ENCODE measurements at places on chromosomes 5 and 9. TPM values are rescaled to one million over a fixed set of nuclear protein-coding genes. Genes with fewer than 3 reads are reported as not detected.

DNA sequence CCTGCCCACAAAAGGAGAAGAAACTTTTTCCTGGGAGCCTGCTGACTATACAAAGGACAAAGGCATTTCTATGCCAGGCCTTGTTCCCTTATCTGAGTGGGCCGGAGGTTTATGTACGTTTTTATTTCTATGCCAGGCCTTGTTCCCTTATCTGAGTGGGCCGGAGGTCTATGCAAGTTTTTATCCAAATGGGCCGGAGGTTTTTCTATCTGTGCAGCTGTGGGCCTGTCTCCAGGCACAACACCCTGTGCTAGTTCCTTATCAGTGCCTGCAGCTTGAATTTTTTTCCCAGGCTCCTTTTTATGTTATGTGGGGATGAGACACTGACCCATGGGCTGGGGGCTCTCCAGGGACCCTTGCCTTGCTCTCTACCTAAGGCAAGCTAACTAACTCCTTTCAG is 5.5 kb downstream of the SLC25A2 start:
- peaks cover 76% of the 10 kb centered on the region for H3K36me3 ChIP-seq
- no peak overlapping the region for H3K4me3 ChIP-seq
- H3K4me1 ChIP-seq, result no peaks in the 10 kb centered on the region

GRCh38 chr9:35682051-35682450 is 7.7 kb downstream of the TPM2 start:
- no peak overlapping the region for H3K4me3 ChIP-seq
- DNase-seq, result peak; percentile 45
- peaks cover 15% of the 10 kb centered on the region for H3K4me1 ChIP-seq
- no peaks in the 10 kb centered on the region for H3K27me3 ChIP-seq
- no peaks in the 10 kb centered on the region for H3K36me3 ChIP-seq

DNA sequence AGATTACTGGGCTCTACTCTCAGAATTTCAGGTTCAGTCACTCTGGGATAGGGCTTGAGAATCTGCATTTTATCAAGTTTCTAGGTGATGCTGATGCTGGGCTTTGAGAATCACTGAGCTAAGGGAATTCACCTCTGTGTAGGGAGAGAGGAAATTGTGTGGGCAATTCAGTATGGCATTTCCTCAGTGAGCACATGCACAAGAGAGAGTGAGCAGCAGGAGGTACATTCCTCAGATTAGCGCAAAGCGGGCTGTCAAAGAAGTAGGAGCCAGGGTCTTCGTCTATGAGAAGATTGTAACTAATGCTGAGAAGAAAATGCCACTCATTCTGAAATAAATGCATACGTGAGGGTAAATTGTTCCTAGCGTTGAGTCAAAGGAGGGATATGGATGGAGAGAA is 175.9 kb downstream of the KIF4B start:
- H3K27me3 ChIP-seq, result no peaks in the 10 kb centered on the region
- H3K4me1 ChIP-seq, result no peaks in the 10 kb centered on the region
- DNase-seq, result no peak
- no peak overlapping the region for H3K27ac ChIP-seq
- no peaks in the 10 kb centered on the region for H3K36me3 ChIP-seq
- no peak overlapping the region for H3K4me3 ChIP-seq

DNA sequence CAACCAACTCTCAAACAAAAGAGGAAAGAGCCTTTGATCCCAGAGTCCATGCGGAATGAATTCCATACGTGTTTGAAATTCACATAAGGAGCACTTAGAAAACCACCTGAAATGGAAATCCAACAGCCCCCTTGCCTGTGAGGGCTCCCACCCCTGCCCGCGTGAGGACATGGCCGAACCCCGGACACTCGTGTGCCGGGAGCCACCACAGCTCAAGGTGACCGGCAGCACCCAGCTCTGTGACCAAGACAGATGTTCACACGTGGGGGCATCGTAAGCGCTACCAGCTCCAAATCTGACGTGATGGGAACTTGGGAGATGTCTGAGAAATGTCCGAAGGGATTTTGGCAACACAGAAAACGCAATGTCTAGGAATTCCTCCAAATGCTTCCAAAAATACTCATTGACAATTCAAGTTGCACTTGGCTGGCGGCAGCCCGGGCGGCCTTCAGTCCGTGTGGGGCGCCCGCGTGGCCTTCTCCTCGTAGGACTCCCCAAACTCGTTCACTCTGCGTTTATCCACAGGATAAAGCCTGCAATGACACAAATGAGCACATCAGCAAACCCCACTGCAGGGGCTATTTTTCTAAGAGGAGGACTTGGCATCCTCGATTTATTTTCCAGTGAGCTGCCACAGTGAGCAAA is 23.2 kb upstream of the TERT start:
- peaks cover 36% of the 10 kb centered on the region for H3K4me1 ChIP-seq
- H3K4me3 ChIP-seq, result no peak overlapping the region
- no peaks in the 10 kb centered on the region for H3K27me3 ChIP-seq
- peak; percentile 60 for DNase-seq
- H3K27ac ChIP-seq, result no peak overlapping the region

DNA sequence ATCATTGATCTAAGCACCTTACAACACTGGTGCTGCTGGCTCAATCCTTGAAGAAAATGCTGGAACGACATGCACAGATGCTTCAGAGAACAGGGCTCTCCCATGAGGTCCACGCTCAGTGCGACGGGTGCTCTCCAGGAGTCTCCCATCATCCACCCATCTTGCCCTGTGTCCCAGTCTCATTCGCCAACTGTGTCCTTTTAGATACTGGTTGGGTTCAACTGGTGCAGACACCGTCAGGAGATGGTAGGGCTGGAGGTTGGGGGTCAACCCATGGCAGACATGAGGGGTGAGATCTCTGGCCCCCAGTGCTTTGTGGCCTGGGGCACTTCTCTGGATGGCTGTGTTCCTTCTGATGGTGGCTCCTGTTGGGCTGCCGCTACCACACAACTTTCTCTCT is 1.6 kb upstream of the OBP2B start:
- no peaks in the 10 kb centered on the region for H3K36me3 ChIP-seq
- no peak overlapping the region for H3K27ac ChIP-seq
- no peaks in the 10 kb centered on the region for H3K4me1 ChIP-seq
- DNase-seq, result peak; percentile 37
- no peak overlapping the region for H3K4me3 ChIP-seq
- no peaks in the 10 kb centered on the region for H3K27me3 ChIP-seq

DNA sequence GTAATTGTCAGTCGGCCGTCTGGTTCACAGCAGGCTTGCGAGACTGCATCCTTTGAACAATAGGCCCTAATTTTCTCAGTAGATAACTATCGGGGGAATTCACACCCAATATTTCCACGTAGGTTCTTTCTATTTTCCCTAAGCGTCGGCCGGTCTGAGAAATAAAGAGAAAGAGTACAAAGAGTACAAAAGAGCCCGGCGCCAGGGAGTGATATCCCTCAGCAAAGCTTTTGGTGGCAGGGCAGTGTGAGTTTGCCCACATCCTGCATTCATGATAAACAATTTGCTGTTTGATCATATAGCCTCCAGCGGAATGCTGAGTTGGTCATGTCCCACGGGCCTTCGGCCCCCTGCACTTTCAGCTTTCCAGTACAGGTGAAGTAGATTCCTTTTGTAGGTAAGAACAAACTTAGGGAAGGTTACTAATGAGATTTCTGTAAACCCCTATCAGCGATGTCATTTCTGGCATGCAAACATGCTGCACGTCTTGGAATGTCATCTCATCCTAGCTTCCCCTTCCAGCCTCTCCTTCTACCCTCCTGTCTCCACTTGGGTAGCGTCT is 4.7 kb upstream of the PTGR1 start:
- no peaks in the 10 kb centered on the region for H3K4me1 ChIP-seq
- H3K36me3 ChIP-seq, result no peaks in the 10 kb centered on the region
- H3K4me3 ChIP-seq, result no peak overlapping the region
- no peaks in the 10 kb centered on the region for H3K27me3 ChIP-seq

Gene OBP2B
- polyA plus RNA-seq, result 0.16 TPM

DNA sequence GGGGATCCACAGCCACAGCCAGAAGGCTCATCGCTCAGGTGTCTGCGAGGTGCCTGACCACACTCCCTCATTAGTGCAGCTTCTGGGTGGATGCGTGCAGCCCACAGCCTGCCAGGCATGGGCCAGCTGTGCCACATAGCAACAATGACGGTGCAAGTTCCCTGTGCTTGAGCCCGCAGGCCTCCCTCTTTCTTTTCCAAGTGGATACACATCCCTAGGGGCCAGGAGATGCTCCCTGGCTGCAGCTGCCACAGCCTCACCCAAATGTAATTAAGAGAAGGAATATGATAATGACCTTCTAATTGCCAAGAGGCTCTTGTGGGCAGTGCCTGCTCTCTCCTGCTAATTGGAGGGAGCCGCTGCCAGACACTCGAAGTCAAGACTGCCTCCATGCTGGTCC is 116.0 kb upstream of the PPP1R26 start:
- no peak for DNase-seq
- H3K4me1 ChIP-seq, result no peaks in the 10 kb centered on the region
- no peaks in the 10 kb centered on the region for H3K27me3 ChIP-seq
- H3K27ac ChIP-seq, result no peak overlapping the region
- H3K4me3 ChIP-seq, result no peak overlapping the region
- H3K36me3 ChIP-seq, result no peaks in the 10 kb centered on the region

Gene LCP2
- 29.3 TPM for polyA plus RNA-seq

Gene MYMK
- polyA plus RNA-seq, result not detected

Gene NAIP
- polyA plus RNA-seq, result 17.2 TPM

DNA sequence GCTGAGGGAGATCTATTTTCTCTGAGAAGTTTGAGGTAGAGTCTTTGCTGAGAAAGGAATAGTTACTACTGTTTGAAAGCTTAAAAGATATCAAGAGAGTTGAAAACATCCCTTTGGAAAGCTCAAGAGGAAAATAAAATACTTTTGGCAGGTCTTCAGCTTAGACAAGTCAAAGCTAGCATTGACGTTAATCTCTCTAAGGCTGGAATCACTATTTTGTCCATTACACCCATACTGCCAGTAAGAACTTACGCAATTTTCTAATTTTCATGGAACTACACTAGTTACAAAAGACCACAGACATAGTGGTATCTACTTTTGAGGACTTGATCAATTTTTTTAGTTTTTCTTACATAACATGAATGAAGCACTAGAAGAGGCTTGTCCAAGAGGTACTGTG is 494.9 kb downstream of the PSAT1 start:
- no peak overlapping the region for H3K4me3 ChIP-seq
- H3K36me3 ChIP-seq, result no peaks in the 10 kb centered on the region
- DNase-seq, result no peak
- no peak overlapping the region for H3K27ac ChIP-seq
- H3K27me3 ChIP-seq, result no peaks in the 10 kb centered on the region

DNA sequence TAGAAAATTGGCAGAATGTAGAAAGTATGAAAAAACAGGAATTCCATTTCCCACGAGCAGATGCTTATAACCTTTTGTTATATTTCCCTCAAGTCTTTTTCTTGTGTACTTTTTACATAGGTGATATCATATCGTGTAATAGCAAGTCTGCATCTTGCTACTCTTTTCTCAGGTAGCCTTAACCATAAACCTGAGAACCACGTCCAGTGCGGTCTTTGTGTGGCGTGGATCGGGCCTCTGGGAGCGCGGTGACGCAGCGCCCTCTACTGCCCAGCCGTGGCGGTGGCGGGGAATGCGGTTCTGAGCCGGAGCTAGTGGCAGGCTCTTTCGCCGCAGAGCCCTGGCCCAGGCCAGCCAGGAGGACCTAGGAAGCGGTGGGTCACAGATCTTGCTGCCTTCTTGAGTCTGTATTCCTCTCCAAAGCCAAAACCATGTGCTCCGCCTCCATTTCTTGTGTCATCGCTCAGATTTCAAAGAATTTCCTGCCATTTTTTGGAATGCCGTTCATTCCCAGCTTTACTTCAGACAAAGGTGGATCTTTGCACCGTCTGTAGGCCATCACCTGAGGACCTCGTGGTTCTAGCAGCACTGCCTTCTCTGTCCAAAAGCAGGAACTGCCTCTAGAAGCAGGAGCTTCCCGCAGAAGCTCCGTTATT is 71.9 kb downstream of the MVB12B start:
- H3K27ac ChIP-seq, result no peak overlapping the region
- H3K4me3 ChIP-seq, result no peak overlapping the region
- no peaks in the 10 kb centered on the region for H3K27me3 ChIP-seq
- peaks cover 5% of the 10 kb centered on the region for H3K36me3 ChIP-seq
- DNase-seq, result peak; percentile 96

GRCh38 chr5:65013166-65013565 is 244.4 kb downstream of the CWC27 start:
- no peaks in the 10 kb centered on the region for H3K36me3 ChIP-seq
- no peak overlapping the region for H3K27ac ChIP-seq
- no peak for DNase-seq
- H3K27me3 ChIP-seq, result no peaks in the 10 kb centered on the region
- H3K4me3 ChIP-seq, result no peak overlapping the region
- H3K4me1 ChIP-seq, result no peaks in the 10 kb centered on the region

DNA sequence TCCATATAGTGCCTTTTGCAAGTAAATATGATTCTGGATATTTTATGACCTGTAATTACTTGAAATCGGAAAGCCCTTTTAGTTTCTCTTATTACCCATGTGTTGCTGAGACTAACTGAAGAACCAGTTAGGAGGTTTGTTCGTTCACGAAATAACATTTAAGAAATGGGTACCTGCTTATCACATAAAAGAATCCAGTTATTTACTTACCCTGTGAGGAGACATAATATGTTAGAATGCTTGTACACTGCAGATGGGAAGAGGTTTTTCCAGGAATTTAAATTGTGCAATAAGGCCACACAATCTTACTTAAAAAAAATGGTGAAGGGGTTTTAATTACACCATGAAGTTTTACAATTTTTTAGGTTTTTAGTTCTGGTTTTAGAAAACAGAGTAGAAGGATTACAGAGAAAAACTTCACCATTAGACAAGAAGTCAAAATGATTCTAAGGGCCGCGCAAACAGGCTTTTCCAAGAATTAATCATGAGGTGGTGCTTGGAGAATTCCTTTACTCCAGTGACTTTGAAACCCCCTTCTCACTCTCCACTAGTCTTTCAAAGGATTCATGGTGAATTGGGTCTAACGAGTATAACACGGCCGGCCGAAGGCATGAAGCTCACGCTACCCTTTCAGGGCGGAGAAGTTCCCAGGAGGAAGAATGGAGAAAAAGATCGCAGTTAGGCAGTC is 1.1 kb upstream of the PTGER4 start:
- peak overlapping the region; percentile 95 for H3K27ac ChIP-seq
- no peaks in the 10 kb centered on the region for H3K27me3 ChIP-seq
- peak overlapping the region; percentile 43 for H3K4me3 ChIP-seq
- DNase-seq, result no peak

- no peak overlapping the region for H3K27ac ChIP-seq
- no peak for DNase-seq
- H3K4me1 ChIP-seq, result no peaks in the 10 kb centered on the region
- no peaks in the 10 kb centered on the region for H3K36me3 ChIP-seq
Measured at GRCh38 chr5:160539431-160539830, 117.8 kb downstream of the PTTG1 start.

GRCh38 chr5:553874-554273 is 29.6 kb upstream of the SLC9A3 start:
- no peak overlapping the region for H3K27ac ChIP-seq
- no peak for DNase-seq
- H3K27me3 ChIP-seq, result peaks cover 59% of the 10 kb centered on the region
- H3K4me3 ChIP-seq, result no peak overlapping the region
- no peaks in the 10 kb centered on the region for H3K4me1 ChIP-seq

All from spleen (tissue), 13 donors.